ENCODE measurements at places on chromosomes 11 and 22.

- DNase-seq = no peak
Measured at GRCh38 chr11:123778511-123778910, 24.2 kb upstream of the OR6X1 start.

- peak; percentile 73 for DNase-seq
Measured at GRCh38 chr11:118051611-118052461, 25.0 kb upstream of the TMPRSS4 start.

GRCh38 chr11:587978-588380 lies 11.7 kb downstream of the PHRF1 start:
- peak; percentile 80 for DNase-seq

DNA sequence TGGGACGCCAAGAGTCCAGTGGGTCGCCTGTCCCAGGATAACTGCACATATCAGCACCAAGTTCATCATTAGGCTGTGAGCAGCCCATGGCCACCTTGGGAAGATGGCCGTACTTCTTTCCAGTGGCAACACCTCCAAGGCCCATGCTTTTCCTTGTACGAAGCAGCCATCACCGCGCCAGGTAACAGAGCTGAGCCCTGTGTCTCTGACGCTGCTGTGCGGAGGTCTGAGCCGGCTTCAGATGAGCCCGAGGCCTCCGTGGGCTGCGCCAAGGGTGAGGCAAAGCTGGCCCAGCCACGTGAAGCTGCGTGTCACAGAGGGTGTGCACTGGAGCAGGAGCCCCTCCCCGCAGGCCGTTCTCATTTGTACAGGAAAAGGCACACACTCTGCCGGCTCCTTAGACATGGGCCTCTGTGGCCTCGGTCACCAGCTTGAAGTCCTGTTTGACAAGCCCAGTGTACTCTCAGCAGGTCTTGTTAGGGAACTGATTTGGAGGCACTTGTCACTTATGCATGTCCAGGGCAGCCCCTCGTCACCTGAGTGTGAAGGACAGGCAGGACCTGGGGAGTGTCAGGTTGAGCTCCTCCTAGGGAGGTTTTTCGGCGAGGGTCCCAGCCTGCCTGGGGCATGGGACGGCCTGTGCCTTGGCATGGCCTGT lies 401.5 kb downstream of the TBC1D22A start:
- no peak for DNase-seq

DNA sequence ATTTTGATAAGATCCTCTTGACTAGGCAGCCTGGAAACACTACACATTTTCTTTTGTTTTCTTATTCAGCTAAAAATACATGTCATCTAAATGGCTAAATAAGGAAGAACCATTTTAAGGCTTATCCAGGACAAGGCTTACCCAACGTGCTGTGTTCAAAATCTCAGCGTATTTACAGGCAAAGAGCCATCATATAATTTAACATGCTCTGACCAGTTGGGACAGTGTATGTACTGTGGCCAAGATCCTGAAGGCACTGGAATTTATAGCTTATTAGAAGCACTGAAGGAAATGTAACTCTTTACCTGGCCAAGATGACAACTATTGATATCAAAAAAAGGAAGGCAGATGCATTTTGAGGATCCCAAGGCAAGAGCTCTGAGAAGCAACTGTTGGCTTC lies 71.1 kb downstream of the PPFIBP2 start:
- DNase-seq = no peak

DNA sequence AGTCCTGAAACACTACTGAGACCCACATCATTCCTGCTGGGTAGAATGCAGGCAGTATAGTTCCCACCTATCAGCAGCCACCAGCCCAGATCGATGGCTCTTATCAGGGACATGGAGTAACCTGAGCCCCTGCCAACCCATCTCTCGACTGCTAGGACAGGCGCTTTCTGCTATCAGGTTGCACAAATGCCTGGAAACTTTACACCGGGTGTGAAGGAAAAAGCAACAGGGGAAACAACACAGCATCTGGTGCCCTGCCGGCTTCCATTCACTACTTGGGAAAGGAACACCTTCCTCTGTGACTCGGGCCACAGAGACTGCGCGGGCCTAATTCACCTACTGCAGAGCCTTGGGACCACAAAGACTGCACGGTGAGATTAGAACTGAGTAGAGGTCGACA lies 18.5 kb downstream of the RBFOX2 start:
- no peak for DNase-seq

GRCh38 chr22:49937758-49938564 lies 19.5 kb downstream of the CRELD2 start:
- DNase-seq = no peak

- DNase-seq = no peak
Measured at GRCh38 chr22:32728291-32728690, 73.2 kb upstream of the TIMP3 start.

DNA sequence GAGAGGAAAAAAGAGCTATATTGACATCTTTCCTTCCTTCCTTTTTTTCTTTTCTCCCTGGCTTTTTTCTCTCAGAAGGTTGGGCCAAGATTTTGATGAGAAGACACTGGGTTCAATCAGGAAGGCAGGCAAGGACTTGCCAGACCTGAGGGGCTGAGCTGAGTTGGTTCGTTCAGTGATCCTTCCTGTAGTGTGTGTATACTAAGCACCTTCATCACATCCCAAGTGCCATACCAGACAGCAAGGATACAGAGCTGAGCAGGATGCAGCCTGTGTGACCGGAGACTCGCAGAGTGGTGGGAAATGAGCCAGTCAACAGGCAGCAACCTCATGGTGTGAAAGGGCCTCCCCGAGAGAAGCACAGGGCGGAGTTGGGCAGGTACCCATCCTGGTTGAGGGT lies 95.5 kb downstream of the SPON1 start:
- DNase-seq = no peak

- no peak for DNase-seq
Measured at GRCh38 chr11:15073361-15074205, at the start of gene CALCB. Gene CALCB, plus strand, starts transcription at chr11:15073593. Its CDS starts 1,126 bp downstream, at chr11:15074719.

- DNase-seq = no peak
Measured at GRCh38 chr11:11968511-11969280, 39.7 kb downstream of the DKK3 start.

- no peak for DNase-seq
Measured at GRCh38 chr11:130603335-130603906, 155.0 kb downstream of the ADAMTS15 start.
